Right atrium auricular region (tissue), 2 donors: ENCODE measurements at places on chromosomes 5 and 9. TPM values are rescaled to one million over a fixed set of nuclear protein-coding genes. Genes with fewer than 3 reads are reported as not detected.

The TPPP gene
- total RNA-seq = 12.2 TPM

The PCDHA8 gene
- total RNA-seq = not detected

GRCh38 chr9:133117271-133118178 lies 3.5 kb downstream of the RALGDS start:
- DNase-seq = no peak

DNA sequence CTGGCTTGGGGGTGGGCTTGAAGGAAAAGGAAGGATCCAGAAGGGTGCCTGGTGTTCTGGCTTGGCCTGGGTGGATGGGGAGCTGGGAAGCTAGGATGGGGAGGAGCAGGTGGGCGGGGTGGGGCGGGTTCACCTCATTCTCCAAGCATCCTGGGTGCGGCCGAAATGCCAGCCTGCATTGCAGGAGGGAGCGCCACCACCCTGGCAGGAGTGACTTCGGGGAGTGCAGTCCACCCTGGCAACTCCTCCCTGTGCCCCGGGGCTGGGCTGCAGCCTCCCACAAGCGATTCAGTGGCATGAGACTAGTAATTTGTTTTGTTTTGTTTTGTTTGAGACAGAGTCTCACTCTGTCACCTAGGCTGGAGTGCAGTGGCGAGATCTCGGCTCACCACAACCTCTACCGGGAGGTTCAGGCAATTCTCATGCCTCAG lies 5.5 kb downstream of the TTC16 start:
- DNase-seq = no peak

DNA sequence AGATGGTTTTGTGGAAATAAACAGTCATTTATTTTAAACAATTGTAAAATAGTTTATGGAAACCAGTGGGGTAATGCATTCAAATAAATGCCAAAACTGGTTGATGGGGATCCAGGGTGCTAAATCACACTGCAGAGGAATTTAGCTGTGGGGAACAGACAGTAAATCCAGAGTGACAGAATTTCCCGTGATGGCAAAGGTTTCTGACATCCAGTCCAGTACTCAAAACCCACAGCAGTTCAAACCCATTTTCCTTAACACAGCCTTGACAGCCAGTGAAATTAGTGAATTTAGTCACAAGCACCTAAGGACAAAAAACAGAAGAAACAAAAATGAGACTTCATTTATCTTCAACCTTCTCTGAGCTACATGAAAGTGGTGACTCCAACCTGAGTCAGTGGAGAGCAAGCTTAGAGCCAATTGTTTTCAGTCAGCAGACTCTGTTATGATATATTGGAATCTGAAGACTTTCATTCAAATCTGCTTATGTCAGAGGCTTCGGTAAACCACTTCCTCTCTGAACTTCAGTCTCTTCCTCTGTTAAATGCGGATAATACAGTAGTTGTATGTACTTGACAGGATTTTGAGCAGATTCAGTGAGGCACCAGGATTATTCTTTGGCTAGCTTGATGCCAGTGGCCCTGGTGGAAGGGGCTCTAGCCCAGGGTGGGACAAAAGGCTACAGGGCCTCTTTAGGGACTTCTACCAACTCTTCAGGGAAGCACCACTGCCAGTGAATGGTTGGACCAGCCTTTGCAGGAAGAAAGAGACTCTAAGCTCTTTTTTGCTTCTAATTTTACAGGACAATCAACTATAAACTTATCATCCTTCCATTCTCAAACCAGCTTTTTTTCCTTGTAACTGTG lies 185.3 kb downstream of the MAPKAP1 start:
- no peak for DNase-seq

- no peak for DNase-seq
Observed at GRCh38 chr9:13787234-13787833, 507.8 kb upstream of the MPDZ start.
